ENCODE measurements at places on chromosomes 3 and 15. TPM values are rescaled to one million over a fixed set of nuclear protein-coding genes. Genes with fewer than 3 reads are reported as not detected.

Gene COLQ
- 0.85 TPM for total RNA-seq

Gene GASK1A
- total RNA-seq = 0.28 TPM

Gene KIF7
- total RNA-seq = 3.1 TPM

Gene SCN10A
- 0.05 TPM for total RNA-seq

Gene SLC28A2
- total RNA-seq = not detected

Gene C3orf85
- not detected for total RNA-seq

Gene GPR171
- not detected for total RNA-seq

Gene CLN6
- 9.6 TPM for total RNA-seq

Gene UROC1
- total RNA-seq = not detected

Gene ST3GAL6
- total RNA-seq = 35.9 TPM

Gene PYDC2
- not detected for total RNA-seq

Gene GABRB3
- total RNA-seq = 2.7 TPM

Gene ADPRH
- total RNA-seq = 8.3 TPM

Gene ITPKA
- 1.7 TPM for total RNA-seq

Gene PCSK6
- total RNA-seq = 32.4 TPM

Gene NPAP1
- total RNA-seq = not detected

Gene PATL2
- 2.1 TPM for total RNA-seq

Gene GABRA5
- total RNA-seq = not detected

Gene REC114
- not detected for total RNA-seq

Gene CTDSPL
- total RNA-seq = 51.5 TPM

Gene SYNPR
- total RNA-seq = not detected

Gene GRM2
- 0.66 TPM for total RNA-seq

Gene CDCP1
- total RNA-seq = 0.20 TPM

Gene ACKR2
- total RNA-seq = 1.1 TPM

Gene FBXO40
- total RNA-seq = 195 TPM

Gene GOLGA6L2
- total RNA-seq = not detected

Gene GPR149
- not detected for total RNA-seq

Gene SLC38A3
- 8.6 TPM for total RNA-seq

Gene KCNH8
- 0.50 TPM for total RNA-seq

Gene CFAP20DC
- 0.13 TPM for total RNA-seq

Gene CTXN2
- total RNA-seq = not detected

Gene SCG3
- 0.13 TPM for total RNA-seq

Gene HMCES
- total RNA-seq = 45.3 TPM

Gene ARHGEF26
- total RNA-seq = 1.1 TPM

Gene CCDC39
- not detected for total RNA-seq

Gene CACNA1D
- 0.46 TPM for total RNA-seq

Gene BNC1
- total RNA-seq = 0.53 TPM

Measured in heart right ventricle (tissue), 16 donors.